CD4-positive, alpha-beta T cell treated with Interleukin-6 at 100 ng/mL for 8 hours (primary cell): ENCODE measurements at places on chromosomes 3 and 15.

GRCh38 chr15:23503980-23504379, 56.9 kb upstream of the GOLGA6L2 start:
- DNase-seq: no peak

DNA sequence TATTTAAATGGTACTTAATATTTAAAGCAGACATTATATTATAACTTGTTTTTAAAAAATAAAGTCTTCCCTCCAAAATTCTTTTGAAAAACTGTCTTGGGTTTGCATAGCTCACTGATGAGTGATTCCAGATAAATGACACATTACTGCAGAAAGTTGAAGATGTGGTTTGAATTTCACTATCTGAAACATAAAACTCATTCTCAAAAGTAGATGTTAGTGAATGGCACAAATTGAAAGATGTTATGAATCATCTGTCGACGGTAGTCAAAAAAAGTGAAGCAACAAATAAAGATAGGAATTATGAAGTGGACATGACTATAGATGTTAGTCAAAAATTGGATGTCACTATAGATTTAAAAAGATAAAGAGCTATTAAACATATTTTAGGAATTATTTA, 280.5 kb downstream of the GAP43 start:
- DNase-seq: no peak

- no peak for DNase-seq
These were observed 112.2 kb downstream of the RFTN1 start for GRCh38 chr3:16401273-16401672.

DNA sequence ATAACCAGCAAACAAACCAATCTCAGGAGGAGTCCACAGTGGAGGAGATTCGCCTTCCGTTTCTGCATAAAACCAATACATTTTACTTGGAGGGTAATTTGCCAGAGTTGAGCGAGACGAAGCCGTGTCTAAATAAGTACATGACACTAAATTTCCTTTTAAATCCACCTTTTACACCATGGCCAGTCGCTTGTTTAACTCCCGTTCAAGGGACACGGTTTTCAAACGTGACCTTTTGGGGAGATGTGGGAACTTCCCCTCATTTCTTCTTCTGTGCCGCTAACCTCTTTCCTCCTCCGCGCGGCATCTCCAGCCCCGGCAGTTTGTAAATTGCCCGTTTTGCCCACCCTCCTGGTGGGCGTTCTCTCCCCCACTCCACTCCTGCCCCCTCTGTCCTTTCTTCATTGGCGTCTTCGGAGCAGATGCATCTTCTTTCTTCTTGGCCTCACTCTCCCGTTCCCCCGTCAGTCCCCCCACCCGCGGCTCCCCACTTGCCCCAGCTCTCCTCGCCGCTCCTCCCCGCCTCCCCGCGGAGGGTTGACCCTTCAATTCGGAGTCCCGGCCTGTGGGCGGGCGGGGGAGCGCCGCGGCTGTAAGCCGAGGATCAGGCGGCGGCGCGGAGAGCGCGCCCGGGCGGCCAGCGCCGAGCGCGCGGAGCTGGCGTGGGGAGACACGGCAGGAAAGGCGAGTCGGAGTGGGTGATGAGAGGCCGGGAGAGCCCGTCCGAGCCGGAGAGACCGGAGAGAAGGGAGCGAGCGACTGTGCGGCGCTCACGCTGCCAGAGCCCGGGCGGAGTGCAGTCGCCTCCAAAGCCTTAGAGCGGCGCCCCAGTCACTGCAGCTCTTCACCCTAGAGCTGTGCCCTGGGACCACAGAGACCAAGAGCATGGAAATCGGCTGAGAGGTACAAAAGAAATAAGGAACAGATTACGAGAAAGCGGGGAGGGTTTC, at the start of gene NLGN1:
Gene NLGN1 (plus strand): TSS at position 584 of the 950 bp plus-strand sequence.
- no peak for DNase-seq

GRCh38 chr3:188269040-188269439, 115.1 kb downstream of the LPP start:
- no peak for DNase-seq

DNA sequence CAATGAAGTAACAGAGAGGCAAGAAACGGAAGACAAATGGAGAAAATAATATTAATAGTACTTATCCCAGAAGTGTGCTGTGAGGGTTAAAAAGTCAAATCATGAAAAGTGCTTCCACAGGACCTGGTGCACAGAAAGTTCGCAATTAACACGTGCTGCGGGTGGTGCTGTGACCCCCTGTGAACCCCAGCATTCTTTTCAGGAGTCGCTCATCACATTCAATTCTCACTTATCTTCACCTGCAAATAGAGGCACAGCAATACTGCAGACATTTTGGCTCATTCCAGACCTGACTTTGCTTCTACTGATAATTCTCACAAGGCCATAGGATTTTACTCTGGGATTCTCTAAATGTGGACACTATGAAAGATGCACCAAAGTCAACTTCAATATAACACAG, 584.4 kb downstream of the GRM7 start:
- DNase-seq: no peak

- no peak for DNase-seq
These were observed 36.3 kb downstream of the LRTM1 start for GRCh38 chr3:54891540-54891897.

GRCh38 chr15:78982736-78983135, 37.9 kb upstream of the CTSH start:
- DNase-seq: no peak
